Stimulated activated naive CD8-positive, alpha-beta T cell treated with anti-CD3 and anti-CD28 coated beads, Interleukin-15, Interleukin-2, amounts not matched to agents 100 U/mL and 50 U/mL, for 24 hours (primary cell): ENCODE measurements at places on chromosomes 16 and 17.

DNA sequence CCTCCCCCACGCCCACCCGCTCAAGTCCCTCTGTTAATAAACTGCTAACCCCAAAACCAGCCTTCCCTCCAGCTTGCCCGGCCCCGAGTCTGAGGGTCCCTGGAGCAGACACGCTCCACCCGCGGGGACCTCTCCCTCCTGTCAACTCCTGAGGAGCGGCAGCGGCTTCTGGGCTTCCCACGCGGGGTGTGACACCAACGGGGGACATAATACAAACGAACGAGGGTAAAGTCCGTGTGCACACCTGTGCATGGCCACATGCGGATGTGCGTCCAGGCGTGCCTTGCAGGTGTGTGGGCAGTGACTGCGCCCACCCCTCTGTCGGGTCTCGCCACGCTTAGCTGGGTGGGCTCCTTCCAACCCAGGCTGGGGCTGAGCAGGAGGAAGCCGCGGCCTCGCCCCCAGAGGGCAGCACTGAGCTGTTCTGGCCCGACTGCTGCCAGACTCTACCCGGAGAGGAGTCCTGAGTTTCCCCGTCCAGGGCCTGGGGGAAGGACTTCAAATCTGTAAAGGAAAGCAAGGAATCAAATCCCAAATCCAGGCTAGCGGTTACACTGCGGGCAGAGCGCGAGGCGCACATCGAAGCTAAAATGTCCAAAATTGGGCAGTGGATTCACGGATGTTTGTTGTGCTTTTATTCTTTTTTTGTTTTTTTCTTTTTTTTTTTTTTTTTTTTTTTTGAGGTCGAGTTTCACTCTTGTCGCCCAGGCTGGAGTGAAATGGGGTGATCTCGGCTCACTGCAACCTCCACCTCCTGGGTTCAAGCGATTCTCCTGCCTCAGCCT is 24.2 kb upstream of the KRT17 start:
- DNase-seq: peak; percentile 92

GRCh38 chr16:63904182-63904581 is 1217.7 kb downstream of the CDH11 start:
- no peak for DNase-seq

- DNase-seq: no peak
These were observed 18.7 kb downstream of the TPSG1 start for GRCh38 chr16:1206326-1206725.

DNA sequence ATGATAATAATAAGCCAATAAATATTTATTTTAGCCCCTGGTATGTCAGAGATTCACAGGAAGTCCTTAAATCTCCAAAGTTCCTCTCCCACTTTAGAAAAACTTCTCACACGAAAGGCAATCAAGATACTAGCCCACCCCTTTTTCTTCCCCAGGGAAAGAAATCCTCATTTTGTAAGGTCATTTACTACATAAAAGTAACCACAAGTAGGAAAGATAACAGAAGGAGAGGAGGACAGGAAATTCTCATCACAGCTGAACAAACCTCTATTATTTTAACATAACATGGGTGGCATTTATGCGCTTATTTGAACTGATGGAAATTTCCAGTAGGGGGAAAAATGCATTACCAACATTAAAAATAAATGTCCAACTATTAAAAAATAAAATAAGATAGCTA is 3.4 kb downstream of the FAM222B start:
- no peak for DNase-seq

DNA sequence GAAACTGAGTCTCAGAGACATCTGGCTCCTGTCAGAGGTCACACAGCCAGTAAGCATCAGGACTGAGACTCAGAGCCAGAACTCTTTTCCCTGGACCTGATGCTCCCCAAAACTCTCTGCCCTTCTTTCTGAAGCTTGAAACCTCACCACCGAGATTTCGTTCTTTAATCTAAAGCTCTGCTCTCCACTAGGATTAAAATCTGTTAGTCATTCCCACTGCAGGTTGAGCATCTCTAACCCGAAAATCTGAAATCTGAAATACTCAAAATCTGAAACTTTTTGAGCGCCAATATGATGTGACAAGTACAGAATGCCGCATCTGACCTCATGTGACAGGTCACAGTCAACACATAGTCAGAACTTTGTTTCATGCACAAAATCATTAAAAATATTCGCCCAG is 2.2 kb downstream of the CDH16 start:
- no peak for DNase-seq

- DNase-seq: no peak
These were observed 618 bp downstream of the GGA3 start for GRCh38 chr17:75260641-75261335.

DNA sequence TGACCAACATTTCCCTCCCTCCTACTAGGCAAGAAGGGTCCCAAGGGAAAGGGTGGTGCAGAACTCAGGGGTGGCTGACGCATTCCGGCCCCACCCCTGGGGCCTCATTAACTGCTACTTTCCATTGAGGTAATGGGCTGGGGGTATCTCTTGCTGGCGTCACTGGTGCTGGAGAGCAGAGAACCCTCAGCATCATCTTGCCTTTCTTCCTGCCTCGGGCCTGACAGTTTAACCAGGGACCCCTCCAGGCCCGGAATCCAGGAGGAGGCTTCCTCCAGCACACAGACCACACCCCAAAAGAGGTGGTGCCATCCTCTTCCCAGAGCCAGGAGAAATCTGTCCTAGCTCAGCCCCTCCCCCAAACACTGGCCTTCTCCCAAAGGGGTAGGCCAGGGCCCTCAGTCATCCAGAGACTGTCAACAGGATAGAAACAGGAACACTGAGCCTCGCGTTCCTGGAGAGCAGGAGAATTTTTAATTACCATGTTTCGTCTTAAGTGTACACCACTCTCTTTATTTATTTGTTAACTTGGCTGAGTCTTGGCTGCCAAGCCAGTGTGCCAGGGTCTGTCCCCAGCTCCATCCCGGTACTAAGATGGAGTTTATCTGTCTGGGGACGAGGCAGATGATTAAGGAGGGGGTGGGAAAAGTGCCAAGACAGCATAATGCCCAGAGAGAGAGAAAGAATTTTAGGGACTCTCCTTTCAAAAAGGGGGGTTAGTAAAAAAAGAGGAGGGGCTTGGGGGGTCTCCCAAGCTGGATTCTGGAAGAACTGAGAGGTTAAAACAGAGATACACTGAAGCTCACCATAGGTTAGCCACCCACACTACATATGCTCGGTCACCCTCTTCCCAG is 5.1 kb downstream of the ETV4 start:
- DNase-seq: no peak

GRCh38 chr17:6492892-6493674 is 48.8 kb downstream of the PIMREG start:
- DNase-seq: no peak

DNA sequence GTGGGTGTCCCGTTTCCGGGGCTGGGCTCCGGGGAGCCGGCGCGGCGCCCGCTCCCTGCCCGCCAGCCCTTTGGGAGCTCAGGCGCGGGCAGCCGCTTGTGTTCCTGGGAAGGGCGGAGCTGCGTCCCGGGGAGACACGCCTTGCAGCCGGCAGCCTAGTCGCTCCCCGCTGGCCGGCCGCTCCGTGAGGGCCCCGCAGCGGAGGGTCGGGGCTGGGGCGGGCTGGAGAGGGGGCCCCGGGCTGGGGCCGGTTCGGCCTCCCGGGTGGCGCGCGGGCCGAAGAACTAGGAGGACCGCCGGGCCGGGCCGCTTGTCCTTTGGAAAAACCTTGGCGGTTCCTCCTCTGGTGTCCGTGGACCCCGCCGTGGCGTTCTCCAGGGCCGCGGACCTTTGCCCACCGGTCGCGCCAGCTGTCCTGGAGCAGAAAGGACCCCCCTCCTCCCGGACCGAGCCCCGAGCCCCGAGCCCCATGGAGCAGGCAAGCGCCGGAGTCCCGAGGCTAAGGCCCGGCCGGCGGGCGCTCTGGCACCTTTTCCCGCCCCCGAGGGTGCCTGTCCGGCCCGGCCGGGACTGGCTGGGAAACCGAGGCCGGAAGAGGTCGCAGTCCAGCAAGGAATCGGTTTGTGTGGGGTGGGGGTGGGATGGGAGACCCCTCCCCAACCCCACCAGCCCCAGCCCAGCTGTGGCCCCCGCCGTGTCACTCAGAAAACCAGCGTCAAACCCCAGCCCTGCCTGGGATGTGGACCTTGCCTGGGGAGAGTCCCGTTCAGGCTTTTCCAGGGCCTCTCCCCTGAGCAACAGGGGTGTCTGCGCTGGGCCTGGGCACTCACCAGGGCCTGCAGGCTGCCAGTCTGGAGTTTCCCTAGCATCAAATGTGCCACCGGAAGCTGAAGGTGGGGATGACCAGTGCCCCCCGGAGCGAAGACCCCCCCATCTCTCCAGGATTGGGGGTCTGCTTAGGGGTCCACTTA is 6.8 kb upstream of the TBC1D3B start:
- DNase-seq: peak; percentile 55
